Psoas muscle (tissue), 8 donors: ENCODE measurements at places on chromosomes 6 and 20.
A peak's percentile ranks its signal among the peaks of the same experiment; 100 is the strongest.

DNA sequence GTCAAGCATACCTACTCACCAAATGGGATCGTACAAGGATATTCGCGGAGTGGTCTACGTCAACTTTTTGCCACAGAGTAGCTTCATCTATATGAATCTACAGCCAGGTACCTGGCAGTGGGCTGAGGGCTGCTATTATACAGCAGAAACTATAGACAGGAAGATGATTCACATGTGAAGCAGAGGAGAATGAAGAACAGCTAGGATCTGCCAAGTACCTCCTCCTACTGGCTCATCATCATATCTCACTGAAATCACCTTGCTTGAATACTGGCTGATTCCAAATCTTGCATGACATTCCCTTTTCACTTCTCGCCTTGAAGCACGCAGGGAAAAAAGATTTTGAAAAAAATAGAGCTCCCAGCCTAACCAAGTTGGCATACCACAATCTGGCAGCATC lies 488.7 kb upstream of the NRSN1 start:
- no peak for DNase-seq

DNA sequence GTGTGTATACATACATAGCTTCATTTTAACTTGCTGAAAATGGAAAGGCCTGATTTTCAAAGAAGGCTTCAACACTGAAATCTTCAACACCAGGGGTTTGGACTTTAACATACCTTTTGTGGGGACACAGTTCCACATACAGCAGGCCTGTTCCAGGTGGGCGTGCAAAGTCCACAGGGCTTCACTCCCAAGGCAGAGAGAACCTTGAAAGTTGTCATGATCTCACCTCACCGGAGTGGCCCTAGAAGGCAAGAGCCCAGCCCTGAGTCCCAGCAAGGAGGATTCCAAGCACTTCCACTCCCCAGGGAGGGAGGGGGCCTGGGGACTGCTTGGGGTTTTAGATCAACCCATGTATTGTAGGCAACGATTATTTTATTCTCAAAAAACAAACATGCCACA lies 47.2 kb downstream of the TMEM242 start:
- DNase-seq, result no peak

GRCh38 chr20:12963416-12963815 lies 45.4 kb upstream of the SPTLC3 start:
- DNase-seq, result no peak

GRCh38 chr6:107318100-107318736 lies 141.1 kb downstream of the PDSS2 start:
- peak; percentile 58 for DNase-seq

- DNase-seq, result no peak
Observed at GRCh38 chr20:18783385-18783959, 30.1 kb upstream of the SCP2D1 start.

DNA sequence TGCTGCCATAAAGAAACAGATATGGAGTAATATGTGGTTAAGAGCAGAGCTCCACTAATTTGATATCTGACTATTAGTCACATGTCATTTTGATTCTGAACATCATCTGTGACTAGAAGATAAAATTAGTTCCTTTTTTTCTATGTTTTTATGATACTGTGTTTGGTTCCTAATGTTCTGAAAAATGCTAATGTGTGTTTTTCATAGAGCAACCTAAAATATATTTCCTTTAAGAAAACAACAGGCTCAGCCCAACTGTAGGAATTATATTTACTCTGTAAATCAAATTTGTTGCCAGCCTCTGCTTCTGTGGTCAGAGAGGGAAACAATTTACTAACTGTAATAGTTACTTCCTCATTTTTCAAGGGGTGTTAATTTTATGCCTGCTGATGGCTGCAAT lies 33.3 kb upstream of the TXLNB start:
- DNase-seq, result no peak

DNA sequence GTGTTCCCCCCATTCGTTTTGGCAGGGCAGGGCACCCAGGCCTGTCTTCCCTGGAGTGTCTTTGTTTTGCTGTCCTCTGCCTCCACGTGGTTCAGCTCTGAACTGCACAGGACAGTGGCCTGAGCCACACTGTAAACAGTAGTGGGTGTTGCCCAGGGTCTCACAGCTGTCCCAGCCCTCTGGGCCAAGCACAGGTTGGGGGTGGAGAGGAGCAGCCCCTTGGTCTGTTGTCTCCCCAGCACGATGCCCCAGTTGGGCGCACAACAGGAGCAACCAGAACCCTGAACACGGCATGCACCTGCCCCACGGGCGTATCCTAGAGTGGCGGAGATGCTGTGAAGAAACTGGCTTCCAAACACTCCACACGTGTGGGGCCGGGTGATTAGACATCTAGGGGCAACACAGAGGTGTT lies 14.4 kb downstream of the CCDC167 start:
- DNase-seq, result no peak

DNA sequence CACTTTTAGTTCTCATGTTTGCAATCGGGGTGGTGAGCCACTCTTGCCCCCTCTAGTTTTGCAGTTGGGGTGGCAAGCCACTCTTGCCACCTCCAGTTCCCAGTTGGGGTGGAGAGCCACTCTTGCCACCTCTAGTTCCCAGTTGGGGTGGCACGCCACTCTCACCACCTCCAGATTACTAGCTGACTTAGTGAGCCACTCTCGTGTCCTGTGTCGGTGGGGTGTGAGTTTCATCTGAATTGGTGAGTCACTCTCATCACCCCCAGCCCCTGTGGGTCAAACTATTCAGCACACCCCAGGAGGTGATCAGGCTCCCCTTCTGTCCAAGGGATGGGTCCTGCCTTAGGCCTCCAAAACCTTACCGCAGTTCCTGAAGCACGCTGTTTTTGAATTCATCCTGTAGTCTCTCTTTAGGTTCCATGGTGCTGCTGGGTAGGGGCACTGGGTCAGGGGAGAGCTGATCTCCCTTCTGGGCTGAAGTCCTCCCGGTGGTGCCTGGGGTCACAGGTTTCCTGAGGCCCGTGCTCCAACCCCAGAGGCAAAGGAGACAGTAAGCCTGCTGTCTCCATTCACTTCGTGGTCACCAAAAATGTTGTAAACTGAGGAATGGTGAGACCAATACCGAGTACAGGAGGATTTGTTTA lies 224.2 kb upstream of the SYNCRIP start:
- no peak for DNase-seq

- DNase-seq, result no peak
Observed at GRCh38 chr6:135114355-135115145, 59.9 kb upstream of the HBS1L start.

GRCh38 chr6:80667006-80667405 lies 560.5 kb downstream of the BCKDHB start:
- no peak for DNase-seq
